ENCODE measurements at places on chromosomes 16 and 17.
A peak's percentile ranks its signal among the peaks of the same experiment; 100 is the strongest.

GRCh38 chr17:59365383-59365981 is 34.0 kb downstream of the YPEL2 start:
- DNase-seq = peak; percentile 35

GRCh38 chr17:78342449-78343186 is 17.3 kb downstream of the SOCS3 start:
- DNase-seq = no peak

DNA sequence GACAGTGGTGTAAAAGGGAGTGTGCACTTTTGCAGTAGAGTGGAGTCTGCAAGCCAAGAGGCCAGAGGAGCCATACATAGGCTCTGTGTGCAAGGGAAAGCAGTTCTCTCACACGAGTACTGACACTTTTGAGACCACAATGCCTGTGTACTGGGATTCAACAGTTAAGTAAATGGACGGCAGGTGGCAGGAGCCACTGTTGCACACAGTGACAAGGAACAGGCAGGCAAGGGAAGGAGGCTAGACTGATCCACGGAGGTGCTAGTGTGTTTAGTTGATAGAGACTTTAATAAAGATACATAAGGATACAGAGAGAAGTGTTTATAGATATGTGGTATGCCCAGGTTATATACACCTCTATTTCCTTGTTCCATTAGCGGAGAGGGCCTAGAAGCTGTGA is 67.0 kb downstream of the MPRIP start:
- DNase-seq = no peak

DNA sequence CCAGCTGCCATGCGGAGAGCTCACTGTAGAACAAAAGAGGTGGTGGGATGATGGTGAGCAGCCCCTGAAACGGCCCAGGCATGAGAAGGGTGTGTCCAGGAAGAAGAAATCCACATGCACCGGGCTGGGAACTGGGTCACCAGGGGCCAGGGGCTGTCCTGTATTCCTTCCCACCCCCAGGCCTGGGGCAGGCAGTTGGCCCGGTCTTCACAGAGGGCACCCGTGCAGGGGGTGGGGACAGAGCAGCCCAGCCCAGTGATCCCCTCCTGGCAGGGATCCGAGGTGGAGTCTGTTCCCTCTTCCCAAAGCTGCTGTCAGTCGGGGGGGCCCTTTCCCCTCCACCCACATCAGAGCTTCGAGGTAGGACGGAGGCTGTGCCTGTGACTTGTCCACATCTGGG is 9.2 kb downstream of the HS3ST6 start:
- DNase-seq = no peak

DNA sequence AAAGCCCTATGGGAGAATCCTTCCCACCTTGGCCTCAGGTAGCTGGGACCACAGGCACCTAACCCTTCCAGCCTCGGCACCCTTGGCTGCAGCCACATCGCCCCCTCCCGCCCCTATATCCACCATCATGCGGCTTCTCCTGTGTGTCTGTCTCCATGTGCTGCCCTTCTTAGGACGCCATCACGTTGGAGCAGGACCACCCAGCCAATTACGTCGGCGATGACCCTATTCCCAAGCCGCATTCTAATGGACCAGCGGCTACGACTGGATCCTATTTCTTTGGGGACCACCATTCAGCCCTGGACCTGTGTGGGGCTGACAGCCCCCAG is 3.3 kb upstream of the CCDC57 start:
- no peak for DNase-seq

- no peak for DNase-seq
Measured at GRCh38 chr17:14316126-14316832, 15.4 kb downstream of the HS3ST3B1 start.

GRCh38 chr16:84959784-84960417 is 51.4 kb downstream of the ZDHHC7 start:
- no peak for DNase-seq

DNA sequence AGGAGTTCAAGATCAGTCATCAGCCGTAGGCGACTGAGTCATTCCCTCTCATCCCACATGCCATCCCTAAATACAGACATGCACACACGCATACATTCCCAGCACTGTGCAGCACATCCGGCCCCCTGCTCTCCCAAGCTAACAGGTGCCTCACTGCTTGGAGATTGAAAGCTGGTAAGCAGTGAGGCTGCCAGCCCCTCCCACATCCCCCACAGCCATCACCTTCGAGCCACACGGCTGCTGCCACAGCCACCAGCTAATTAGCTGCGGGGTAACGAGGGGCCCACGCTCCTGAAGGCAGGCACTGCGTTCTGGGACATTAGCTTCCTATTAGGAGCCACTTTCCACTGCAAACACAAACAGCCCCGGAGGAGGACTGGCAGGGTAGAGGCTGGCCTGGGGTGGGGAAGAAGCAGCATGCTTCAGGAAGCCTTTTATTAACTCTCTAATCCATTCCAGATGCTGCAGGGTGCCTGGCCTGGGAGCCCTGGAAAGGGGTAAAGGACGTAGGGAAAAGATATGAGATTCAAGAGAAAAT is 179.6 kb downstream of the CCT6B start:
- DNase-seq = peak; percentile 83

- peak; percentile 77 for DNase-seq
Measured at GRCh38 chr16:29290631-29291247, 115.8 kb downstream of the NPIPB11 start.

GRCh38 chr16:66869424-66869823 is 10.9 kb upstream of the PDP2 start:
- DNase-seq = no peak

DNA sequence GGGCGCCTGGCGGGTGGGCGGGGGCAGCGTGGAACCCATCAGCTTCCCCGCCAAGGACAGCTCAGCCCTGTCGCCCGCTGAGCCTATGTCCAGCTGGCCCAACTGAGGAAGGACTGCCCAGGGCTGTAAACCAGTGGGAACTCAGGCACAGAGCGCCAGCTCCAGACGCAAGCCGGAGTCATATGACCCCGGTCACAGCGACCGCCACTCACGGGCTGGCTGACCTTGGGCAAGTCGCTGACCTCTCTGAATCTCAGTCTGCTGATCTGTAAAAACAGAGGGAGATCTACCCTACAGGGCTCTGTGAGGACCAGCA is 170.0 kb downstream of the C16orf78 start:
- no peak for DNase-seq

GRCh38 chr16:3907586-3907985 is 27.1 kb upstream of the CREBBP start:
- no peak for DNase-seq

DNA sequence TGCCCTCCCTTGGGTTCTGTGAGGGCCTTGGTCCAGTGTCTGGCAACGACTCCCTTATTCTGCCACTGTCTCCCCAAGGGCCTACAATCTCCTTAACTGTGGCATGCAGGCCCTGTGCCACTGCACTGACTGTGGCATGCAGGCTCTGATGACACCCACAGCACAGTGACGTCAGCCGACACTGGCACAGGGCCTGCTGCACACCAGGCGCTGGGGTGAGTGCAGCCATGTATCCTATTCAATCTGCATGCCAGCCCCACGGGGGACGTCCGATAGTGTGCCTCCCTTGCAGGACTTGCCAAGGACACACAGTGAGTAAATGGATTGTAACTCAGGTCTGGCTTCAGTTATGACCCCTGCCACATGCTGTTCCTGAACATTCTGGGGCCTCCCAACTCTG is 39.8 kb upstream of the RASD1 start:
- peak; percentile 13 for DNase-seq

DNA sequence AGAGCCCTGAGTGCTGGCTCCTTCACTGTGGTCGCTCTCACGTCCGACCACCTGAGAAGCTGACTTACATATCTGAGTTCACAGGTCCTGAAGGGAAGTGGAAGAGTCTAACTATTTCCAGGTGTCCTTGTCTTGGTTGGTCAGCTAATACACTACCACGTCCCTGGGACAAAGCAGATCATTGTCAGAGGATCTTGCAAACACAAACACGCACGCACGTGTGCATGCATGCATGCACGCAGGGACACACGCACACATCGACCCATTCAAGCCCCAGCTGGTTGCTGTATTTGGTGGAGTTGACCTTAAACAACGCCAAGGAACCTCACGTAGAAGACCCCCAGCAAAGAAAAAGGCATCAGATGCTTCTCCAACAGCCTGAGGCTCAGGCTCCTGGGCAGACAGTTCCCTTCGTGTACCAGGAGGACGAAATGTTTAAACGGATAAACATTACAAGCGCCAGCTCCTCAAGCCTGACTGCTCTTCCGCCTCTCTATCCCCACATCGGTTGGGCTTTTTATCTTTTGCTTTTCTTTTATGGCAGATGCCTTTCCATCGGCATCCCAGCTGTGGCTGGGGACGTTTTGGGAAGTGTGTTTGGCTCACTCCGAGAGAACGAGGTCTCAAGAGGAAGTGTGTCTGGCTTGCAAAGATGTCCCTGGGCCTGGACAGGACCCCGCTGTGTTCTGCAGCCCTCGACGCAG is 95.8 kb downstream of the TBC1D16 start:
- no peak for DNase-seq

DNA sequence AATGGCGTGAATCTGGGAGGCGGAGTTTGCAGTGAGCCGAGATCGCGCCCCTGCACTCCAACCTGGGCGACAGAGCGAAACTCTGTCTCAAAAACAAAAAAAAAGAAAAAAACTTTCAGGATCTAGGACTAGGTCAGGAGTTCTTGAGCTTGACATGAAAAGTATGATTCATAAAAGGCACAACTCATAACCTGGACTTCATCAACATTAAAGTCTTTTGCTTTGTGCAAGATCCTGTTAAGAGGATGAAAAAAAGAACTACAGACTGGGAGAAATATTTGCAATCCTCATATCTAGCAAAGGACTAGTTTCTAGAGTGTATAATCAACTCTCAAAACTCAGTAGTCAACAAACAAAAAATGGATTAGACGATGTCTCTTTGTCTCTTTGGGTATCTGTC is 40.0 kb downstream of the TBC1D16 start:
- DNase-seq = no peak

- DNase-seq = no peak
Measured at GRCh38 chr17:68906638-68907037, 48.6 kb downstream of the ABCA8 start.

DNA sequence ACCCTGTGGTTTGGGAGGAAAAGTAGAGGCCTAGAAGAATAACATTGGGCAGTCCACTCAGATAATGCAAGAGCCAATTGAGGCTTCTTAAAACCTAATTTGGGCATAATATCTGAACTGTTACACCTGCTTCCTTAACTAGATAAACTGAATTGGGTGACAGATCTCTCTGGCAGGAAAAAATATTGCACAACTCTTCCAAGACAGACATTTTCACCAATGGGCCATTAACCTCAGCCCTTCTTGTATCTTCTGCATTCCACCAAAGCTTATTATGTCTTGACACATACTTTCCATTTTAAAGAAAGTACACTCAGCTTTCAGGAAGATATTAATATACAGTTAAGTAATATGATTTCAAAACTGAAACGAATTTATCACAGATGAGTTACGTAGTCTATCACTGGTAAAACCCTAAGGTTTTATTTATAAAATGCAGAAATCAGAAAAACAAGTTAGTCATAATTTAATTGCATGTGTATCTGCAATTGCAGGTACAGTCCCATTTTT is 79.9 kb upstream of the MON1B start:
- DNase-seq = no peak

DNA sequence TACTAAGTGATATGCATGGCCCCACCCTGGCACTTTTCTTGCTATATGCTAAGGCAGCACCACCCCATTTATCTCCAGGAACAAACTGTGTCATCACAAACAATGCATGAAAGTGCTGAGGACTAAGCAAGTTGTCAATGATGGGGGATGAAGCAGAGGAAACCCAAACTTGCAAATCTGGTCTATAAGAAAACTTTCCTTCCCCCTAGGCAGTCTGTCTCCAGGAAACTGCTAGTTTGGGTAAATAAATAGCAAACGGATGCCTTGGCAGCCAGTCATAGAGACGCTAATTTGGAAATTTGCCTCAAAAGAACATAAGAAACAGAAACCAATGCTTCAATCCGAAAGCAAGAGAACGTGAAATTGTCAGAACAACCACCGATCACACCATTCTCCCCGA is 5.6 kb upstream of the HSBP1 start:
- no peak for DNase-seq

- DNase-seq = no peak
Measured at GRCh38 chr17:47730681-47731080, 2.4 kb upstream of the TBX21 start.

Measured in BE2C (cell line).